Fibroblast of the conjunctiva (primary cell): ENCODE measurements at places on chromosomes 2 and 18.
A peak's percentile ranks its signal among the peaks of the same experiment; 100 is the strongest.

DNA sequence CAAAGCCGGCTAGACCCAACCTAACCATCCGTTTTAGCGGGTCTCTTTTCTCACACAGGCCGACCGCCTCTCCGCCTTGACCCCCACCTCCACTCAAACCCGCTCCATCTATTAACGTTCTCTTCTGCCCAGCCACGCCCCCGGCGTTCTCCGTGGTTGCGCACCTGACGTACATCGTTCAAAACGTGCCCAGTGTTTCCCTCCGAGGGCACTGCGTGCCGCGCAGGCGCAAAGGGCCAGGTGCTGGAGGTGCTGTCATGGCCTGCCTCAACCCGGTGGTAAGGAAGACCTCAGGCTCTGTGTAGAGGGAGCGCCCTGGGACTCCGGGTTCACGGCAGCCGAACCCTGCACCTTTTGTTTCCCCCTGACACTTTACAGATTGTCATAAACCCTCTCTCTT, at the start of gene GTF2A1L:
Gene GTF2A1L (plus strand): TSS at position 239 of the 400 bp plus-strand sequence. CDS start 19 bp downstream, at position 258.
- DNase-seq: no peak

- no peak for DNase-seq
These were observed 53.9 kb upstream of the RAB27B start for GRCh38 chr18:54774423-54774822.

GRCh38 chr2:218860950-218861381, 1.4 kb downstream of the WNT6 start:
- DNase-seq: peak; percentile 8

- no peak for DNase-seq
These were observed 2.5 kb downstream of the PAX3 start for GRCh38 chr2:222296311-222296741.

DNA sequence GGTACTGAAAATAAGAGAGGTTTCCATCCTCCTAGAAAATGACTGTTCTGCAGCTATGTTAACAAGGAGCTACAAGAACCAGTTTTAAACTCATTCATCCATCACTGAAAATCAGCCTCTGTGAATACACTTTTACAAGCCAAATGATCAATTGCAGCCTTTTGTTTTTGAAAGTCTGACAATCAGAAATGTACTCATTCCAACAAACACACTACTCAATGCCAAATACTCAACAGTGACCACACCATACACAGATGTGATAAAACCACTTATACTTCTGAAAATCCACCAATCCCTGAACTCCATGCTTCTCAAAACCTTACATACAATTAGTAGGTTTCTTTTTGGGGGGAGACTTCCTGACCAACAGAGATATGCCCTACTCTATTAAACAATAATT, 663.9 kb upstream of the CHAC2 start:
- no peak for DNase-seq

DNA sequence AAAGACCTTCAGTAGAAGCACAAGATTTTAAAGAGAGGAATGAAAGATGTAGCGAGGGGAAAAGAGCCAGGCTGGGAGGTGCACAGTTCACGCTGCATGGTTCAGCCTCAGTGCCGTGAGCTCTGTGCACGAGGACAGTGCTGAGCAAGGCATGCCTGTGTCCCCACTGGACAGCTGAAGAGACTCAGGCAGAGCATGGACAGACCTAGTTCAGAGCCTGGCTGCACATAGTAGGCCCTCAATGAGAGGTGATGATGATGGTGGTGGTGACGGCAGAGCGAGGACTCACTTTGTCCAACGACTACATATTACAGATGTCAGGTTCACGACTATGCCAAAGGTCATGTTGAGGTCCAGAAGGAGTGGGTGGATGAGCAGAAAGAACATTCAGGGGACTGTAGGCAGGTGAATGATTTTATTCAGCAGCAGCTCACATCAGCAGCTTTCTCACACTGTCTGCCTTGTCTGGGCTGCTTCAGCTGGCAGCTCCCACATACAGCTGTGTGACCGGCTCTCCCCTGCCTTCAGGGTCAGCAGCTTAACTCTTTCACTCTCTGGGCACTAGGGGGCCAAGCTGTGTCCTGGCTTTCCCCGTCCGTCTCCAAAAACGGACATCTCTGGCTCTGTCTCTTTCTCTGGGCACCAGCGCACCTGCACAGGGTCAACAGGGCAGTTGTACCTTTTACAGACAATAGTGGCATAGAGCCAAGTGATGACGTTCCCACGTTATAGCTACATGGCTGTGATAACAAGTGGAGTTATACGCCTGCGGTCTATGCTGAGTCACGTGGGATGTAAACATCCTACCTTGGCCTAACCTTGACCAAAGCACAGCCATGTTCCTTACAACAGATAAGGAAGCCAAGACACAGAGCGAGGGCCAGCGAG, 128.8 kb upstream of the MSH6 start:
- DNase-seq: no peak

DNA sequence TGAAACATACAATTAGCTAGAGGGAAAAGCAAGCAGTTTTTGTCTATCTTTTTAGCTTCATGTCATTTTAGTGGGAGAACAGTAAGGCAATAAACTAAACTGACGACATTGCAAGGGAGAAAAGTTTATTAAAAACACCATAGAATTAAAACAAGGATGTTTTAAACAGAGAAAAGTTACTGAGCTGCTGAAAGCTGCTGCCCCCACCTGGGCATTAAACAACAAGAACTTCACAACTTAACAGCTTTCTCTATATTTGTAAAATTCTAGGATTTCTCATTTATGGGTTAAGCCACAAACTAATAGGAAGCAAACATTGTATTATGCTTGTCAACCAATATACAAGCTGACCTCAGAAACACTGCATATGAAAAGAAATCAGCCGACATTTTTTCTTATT, 289.2 kb downstream of the ERBB4 start:
- peak; percentile 17 for DNase-seq

DNA sequence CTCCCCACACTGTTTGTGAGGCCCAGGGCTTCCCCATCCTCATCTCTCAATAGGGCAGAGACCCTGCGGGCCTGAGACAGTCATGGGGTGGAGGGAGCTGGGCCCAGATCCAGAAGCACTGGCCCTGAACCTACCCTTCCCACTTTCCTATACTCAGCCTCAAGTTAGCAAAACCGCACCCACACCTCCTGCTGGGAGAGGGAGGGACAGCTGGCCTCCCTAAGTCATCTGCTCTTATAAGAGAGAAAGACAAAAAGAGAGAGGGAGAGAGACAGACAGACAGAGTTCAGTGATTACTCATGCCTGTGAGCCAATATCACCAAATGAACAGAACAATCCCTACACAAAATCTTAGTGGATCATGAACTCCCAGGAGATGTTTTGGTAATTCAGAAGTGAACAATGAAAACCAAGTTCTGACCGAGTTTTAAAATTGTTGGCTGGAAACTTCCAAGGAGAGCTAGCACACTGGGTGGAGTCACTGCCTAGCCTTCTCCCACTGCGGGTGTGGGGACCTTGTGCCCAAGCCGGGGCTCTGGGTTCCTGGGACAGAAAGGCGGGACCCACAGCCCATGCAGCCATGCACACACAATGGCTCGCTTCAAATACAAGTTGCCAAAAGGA, 130.5 kb downstream of the PXDN start:
- DNase-seq: peak; percentile 37

DNA sequence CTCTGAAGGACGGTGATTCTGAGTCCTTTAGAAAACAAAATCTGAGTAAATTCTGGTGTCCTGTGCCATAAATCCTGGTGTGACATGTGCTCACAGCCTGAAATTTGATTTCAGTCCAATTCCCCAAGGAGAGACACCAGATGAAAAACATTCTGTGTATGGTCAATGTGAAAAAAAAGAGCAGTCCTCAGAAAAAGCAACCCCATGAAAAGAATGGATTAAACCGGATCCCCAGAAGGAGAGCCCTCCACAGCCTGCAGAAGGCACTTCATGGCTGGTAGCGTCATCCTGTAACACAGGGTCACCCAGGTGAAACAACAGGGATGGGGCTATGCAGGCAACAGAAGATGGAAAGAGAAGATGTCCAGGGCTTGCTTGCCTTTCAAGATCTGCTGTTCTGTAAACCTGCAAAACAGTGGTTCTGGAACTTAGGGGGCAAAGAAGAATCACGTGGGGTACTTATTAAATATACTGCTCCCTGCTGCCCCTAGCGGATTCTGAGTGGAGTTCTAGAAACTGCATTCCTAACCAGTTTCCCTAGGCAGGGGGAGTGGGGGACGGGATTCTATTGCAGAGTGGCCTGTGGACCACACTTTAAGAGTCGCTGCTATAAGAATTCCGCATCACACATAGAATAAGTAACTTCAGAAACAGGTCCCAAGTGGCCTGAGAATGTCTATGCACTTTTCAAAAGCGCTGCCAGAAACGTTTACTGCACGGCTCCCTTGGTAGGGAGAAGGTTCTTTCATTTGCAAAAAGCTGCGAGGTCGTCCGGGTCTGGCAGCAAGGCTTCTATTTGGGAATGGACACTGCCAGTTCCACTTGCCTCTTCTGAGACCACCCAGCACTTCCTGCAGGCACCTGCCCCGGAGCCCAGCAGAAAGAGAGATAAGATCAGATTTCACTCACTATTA, 118.9 kb upstream of the ARL5A start:
- DNase-seq: no peak

- no peak for DNase-seq
These were observed 62.7 kb upstream of the CAPN13 start for GRCh38 chr2:30869988-30870387.

DNA sequence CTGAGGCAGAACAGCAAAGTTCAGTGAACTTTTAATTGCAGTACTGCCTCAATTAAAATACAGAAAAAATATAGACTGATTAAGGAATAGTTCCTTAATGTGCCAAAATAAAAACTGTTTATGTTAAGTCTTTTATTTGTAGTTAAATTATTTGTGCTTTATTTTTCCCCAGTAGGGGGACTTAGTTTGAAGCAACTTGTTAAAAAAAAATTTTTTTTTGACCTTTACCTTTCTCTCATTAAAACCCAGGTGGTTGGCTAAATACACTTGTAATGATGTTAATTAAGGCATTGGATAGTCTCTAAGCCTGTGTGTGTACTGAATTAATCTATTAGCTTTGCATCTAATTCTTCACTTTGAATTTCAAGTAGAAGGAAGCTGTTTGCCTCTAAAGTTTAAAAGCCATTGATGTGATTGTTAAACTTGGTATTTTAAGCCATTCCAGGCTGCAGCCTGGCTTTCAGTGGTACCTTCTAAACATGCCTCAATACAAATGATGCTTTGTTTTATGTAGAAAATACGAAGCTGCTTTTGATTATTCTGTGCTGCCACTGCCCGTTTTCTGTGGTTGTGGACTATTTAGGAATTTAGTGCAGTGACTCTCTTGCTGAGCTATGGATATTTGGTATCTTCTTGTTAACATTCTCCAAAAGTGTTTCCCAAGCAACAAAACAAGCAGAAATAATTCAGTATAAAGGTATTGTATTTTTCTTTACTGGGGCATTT, 102.9 kb downstream of the TANC1 start:
- peak; percentile 61 for DNase-seq

- no peak for DNase-seq
These were observed 36.6 kb upstream of the SKOR2 start for GRCh38 chr18:47287911-47288585.

DNA sequence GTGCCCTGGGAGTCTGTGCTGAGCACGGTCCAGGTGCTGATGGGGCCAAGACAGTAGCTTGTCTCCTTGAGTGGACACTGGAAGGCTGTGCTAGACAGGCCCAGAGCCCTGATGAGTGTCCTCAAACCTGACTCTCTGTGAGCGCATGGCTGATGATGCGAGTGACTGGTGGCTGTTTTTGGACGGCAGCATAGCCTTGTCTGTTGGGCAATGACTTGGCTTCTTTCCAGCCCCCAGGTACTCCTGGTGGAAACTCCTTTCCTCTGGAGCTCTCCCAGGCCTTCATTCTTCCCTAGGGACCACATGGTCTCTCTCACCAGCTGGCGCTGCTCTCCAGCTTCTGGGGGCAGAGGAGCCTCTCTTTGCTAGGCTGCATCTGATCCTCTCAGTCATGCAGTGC, 207.6 kb upstream of the SMIM21 start:
- no peak for DNase-seq

DNA sequence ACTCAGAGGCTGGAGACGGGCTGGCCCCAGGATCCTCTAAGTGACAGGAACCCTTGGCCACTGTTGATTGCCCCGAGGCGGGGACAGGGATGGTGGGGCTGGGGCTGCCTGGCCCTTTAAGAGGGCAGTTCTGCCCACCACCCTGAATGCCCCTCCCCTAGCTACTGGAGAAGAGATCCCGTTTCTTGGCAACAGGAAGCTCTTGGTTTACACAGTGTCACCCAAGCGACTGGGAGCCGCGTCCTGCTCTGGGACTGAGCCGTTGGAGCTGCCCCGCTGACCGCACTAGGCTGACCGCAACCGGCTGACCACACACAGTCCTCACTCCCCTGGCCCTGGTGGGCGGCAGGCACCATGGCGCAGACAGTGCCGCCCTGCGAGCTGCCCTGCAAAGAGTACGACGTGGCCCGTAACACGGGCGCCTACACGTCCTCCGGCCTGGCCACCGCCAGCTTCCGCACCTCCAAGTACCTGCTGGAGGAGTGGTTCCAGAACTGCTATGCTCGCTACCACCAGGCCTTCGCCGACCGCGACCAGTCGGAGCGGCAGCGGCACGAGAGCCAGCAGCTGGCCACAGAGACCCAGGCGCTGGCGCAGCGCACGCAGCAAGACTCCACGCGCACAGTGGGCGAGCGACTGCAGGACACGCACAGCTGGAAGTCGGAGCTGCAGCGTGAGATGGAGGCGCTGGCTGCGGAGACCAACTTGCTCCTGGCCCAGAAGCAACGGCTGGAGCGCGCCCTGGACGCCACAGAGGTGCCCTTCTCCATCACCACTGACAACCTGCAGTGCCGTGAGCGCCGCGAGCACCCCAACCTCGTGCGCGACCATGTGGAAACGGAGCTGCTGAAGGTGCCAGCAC, at the start of gene TEKT4:
Gene TEKT4 (plus strand): TSS at position 205 of the 862 bp plus-strand sequence. CDS start 150 bp downstream, at position 355.
- DNase-seq: no peak

DNA sequence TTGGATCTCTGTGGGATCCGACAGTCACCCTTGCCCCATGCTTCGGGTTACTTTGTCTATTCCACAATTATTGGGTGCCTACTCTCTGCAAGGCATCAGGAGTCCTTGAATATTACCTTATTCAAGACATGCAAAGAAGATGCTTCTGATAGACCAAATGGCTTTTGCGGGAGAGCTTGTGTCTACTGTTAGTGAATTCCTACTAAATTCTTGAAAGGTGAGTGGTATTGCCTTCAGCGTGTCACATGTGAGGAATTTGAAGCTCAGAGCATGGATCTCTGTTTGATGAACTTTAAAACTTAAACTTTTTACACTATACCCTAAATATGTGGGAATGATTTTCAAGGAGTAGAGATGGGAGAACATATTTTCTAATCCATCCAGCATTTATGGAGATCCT, 184.4 kb downstream of the LTBP1 start:
- no peak for DNase-seq
